ENCODE measurements at places on chromosomes 4 and X.
A peak's percentile ranks its signal among the peaks of the same experiment; 100 is the strongest.

GRCh38 chrX:19557822-19558221, 42.5 kb upstream of the MAP3K15 start:
- DNase-seq = no peak

GRCh38 chr4:20272411-20272872, 20.7 kb downstream of the SLIT2 start:
- DNase-seq = no peak

DNA sequence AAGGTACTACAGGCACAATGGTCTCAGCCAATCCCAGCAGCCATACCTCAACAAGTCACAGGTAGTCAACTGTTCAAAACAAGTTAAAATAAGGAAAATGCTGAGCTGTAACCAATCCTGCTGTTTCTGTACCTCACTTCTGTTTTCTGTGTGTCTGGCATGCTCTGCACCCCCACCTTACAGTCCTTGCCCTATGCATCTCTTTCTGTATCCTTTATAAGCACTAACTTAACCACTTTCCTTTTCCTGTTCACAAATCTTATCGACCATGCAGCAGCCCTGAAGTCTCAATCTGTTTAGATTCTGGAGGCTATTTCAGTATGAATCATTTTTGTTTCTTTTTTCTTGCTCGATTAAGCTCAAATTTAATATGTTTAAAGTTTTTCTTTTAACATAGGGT, 12.5 kb upstream of the FAM13A start:
- DNase-seq = no peak

- no peak for DNase-seq
Measured at GRCh38 chrX:29824176-29824906, 391.0 kb upstream of the MAGEB2 start.

GRCh38 chrX:26922278-26922677, 540.9 kb downstream of the PPP4R3C start:
- DNase-seq = no peak

GRCh38 chr4:169089004-169089403, 78.9 kb upstream of the CBR4 start:
- no peak for DNase-seq

GRCh38 chrX:48996969-48997368, 5.1 kb downstream of the GRIPAP1 start:
- DNase-seq = no peak

GRCh38 chrX:22090181-22090580, 58.1 kb downstream of the PHEX start:
- DNase-seq = no peak

- no peak for DNase-seq
Measured at GRCh38 chrX:37986893-37987292, 19.5 kb upstream of the SYTL5 start.

DNA sequence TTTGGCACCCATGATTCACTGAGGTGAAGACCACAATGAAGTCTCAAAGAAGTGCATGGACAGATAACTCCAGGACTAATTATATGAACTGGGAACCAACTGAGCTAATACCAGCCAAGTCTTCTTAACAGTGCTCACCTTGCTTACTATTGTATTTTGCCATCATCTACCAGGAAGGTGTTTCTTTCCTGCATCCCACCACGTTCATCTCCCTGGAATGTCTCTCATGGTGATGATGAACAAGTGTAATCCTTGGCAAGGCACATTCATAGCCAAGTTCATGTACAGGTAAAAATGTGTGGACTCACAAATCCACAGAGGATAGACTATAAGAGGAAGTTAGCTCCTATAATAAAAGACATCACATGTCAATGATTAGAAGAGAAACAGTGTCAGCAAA, 489.1 kb downstream of the SMARCA1 start:
- no peak for DNase-seq

GRCh38 chr4:569958-570667, 6.0 kb downstream of the TMEM271 start:
- no peak for DNase-seq

- peak; percentile 61 for DNase-seq
Measured at GRCh38 chr4:87555773-87556619, 26.8 kb upstream of the SPARCL1 start.

GRCh38 chrX:118723376-118723775, 4.0 kb upstream of the IL13RA1 start:
- no peak for DNase-seq

DNA sequence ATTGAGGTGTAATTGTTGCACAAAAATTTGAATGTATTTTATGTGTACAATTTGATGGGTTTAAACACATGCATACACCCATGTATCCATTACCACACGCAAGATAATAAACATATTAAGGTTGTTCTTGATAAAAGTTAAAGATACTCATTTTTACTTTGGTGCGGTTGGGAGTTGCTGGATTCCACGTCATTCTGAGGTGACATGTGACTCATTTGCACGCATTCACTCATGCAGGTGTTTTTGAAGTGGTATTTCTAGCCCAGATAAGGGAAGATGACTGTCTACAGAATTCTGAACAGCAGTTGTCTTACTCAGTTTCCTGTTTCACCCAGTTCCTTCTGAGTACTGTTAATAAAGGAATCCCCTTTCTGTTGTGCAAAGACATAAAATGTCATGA, 142.0 kb downstream of the RTL3 start:
- DNase-seq = no peak

- no peak for DNase-seq
Measured at GRCh38 chr4:41125558-41126311, 88.6 kb downstream of the APBB2 start.

- no peak for DNase-seq
Measured at GRCh38 chr4:142120921-142121320, 484.5 kb downstream of the IL15 start.

GRCh38 chr4:19123681-19124080, 1102.1 kb upstream of the LCORL start:
- no peak for DNase-seq

GRCh38 chr4:27006646-27007045, 146.0 kb downstream of the STIM2 start:
- no peak for DNase-seq

DNA sequence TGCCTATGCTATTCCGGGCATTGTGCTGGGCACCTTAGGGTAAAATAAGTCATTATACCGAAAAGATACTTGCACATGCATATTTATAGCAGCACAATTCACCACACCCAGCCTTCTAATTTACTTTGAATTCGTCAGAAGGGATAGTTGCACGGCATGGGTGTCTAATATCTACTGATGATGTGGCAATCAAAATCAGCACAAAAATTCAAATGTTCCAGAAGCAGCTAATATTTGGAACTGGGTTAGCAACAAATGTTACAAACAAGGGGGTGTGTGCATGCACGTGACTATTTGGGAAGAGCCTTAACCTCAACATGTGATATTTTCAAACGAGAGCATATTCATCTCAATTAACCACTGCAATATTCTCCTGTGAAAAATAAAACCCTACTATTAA, 79.7 kb upstream of the PRSS48 start:
- DNase-seq = peak; percentile 62

DNA sequence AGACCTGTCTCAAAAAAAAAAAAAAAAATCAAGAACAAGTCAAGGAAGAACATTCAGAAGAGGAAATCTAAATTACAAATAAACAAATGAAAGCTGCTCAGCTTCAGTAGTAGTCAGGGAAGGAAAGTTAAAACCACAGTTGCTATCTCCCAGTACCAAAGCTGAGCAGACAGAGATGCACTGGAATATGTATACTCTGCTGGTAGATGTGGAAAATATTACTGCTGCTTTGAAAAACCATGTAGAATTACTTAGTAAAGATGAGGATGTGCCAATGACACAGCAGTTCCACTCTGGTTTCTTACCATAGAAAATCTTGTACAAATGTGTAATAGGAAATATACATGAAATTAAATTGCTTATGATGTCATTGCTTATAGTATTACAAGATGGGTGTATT, 25.1 kb upstream of the PRKX start:
- DNase-seq = no peak

DNA sequence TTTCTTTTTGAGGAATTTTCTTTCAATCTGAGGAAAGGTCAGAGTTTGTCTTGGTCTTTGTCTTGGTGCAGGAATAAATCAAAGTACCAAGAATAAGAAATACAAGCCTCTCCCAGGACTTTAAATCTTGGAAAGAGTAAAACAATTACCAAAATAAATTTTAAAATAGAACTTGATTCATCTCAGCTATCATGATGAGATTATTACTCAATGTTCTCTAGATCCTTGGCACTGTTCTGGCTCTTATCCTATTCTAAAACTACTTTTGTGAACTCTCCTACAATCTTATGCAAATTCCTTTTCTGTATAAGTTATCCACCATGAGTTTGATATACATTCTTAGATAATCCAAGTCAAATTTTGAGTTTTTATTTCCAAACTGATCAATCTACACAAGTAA, 464.3 kb downstream of the PPARGC1A start:
- DNase-seq = no peak

DNA sequence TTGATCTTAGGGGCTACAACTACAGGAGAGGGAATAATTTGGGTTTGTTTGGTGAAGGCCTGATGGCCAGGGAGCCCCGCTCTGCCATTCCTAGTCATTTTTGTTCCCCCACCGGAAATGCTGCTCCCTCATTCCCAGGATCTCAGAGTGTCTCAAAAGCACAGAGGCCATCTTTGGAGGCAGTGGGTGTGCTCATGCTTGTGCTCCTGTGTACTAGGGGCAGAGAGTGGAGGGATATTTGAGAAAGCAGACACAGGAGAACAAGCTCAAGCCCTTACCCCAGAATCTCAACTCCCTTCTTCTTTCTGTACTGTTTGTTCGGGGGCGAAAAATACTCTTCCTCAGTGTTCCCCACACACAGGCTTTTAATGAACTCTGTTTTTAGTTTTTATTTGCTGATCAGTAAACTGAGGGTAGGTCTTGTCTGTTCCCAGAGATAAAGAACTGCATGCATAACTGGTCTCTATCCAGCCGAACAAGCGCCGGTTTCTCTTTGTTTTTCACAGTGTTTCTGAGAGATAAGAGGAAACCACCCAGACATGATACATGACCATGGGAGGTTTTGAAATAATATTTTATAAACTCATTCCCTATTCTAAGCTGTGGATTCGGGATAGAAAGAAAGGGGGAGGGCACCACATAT, 32.9 kb upstream of the XK start:
- no peak for DNase-seq

DNA sequence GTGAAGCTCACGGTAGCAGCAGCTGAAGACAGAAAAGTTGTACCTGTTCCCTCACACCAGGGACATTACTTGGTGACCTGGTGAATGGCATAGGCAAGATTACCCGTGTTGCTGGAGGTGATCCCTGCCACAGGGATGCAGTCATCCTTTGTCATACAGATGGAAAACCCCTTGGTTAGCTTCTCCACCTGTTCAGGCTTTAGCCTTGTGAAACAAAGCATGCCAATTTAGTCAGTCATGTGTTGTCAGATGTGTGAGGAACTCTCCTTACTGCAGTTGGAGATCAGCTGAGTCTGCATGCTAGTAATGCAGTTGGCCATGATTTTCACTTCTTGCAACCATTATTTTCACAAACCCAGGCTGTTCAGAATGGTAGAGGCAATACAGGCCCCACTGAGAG, 41.0 kb downstream of the AMELX start:
- DNase-seq = no peak

DNA sequence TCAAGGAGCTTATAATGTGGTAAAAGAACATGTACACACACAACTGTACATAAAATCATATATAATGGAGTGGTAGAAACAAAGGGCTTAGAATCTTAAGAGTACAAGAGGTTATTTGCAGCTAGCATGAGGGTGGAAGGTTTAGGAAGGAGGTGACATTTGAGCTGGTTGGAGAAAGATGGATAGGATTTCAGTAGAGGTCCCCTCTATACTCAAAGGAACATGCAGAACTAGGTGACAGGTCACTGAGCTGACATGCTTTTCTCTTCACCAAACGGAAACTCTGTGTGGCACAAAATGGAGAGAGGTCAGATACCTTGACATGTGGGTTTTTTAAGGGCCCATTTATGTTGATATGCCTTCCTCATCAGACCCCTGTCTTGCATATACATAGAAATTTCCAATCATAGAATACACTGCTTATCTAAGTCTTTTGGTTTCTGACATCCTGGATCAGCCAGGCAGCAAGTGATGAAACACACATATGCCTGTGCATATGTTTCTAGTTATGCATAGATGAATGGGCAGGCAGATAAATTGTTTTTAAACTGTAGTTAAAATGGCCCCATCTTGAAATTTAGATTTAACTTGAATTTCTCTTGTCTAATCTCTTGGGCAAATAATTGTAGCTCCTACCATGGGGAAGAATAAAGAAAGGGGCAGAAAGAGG, 29.3 kb downstream of the CLCN5 start:
- no peak for DNase-seq

DNA sequence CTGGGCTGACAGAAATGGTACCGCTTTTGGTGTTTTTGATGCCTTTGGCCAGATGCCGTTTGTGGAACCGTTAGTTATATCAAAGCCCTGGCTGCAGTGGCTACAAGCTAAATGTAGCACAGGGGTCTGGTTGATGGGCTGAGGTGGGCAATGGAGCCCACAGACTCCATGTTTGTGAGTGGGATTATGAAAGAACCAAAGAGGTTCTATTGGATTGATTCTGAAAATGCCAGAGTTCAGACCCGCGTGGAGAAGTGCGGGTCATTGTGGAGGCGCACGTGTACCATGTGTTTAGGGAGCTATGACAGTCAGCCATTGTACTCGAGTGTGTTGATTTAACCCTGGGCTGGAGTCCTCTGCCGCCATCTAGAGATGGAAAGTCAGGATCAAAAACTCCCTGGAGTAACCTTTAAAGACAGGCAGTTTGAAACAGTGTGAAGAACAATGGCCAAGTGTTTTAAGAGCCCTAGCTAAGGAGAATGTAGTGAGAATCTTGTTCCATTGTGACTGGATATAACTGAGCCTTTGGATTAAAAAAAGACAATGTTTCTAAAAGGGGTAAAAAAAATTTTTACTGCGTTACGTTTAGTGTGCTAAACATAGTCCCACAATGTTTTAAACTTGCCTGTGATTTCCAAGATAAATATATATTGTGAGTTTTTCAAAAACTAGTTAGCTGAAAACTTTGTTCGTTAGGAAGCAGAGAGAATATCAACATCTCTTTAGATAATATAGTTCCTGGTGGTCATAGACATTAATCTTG, 12.7 kb downstream of the ART3 start:
- peak; percentile 6 for DNase-seq

DNA sequence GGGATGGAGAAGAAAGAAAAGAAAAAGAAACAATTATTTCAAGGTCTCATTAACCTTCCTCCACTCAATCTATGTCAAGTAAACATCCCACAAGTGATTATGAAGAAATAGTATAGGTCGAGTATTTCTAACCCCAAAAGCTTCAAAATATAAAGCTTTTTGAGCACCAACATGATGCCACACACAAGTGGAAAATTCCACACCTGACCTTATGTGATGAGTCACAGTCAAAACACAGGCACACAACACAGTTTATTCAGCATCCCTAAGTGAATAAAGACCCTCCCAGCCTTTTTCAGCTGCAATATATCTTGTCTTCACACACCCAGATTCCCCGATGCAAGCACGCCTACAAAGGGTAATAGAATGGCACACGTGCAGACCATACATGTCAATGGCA, 51.7 kb upstream of the VEGFC start:
- DNase-seq = no peak

DNA sequence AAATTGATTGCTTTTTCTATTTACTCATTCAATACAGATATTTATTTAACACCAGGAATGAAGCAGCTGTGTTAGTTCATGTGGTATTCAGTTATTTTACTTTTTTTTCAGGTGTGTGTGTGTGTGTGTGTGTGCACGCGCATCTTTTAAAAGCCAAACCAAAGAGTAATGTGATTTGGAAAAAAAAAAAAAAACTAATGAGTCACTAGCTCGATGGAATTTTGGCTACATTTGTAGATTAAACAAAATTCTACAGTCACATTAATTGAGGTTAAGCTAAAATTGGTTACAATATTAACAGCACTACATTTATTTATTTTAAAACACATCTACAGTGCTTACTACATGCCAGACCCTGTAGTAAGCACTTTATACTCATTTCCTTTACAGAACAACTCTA, 66.8 kb downstream of the HHIP start:
- DNase-seq = no peak
